ENCODE measurements at places on chromosomes 16 and 17.
A peak's percentile ranks its signal among the peaks of the same experiment; 100 is the strongest.

GRCh38 chr17:82097184-82097918 lies 685 bp downstream of the FASN start:
- no peak for DNase-seq

DNA sequence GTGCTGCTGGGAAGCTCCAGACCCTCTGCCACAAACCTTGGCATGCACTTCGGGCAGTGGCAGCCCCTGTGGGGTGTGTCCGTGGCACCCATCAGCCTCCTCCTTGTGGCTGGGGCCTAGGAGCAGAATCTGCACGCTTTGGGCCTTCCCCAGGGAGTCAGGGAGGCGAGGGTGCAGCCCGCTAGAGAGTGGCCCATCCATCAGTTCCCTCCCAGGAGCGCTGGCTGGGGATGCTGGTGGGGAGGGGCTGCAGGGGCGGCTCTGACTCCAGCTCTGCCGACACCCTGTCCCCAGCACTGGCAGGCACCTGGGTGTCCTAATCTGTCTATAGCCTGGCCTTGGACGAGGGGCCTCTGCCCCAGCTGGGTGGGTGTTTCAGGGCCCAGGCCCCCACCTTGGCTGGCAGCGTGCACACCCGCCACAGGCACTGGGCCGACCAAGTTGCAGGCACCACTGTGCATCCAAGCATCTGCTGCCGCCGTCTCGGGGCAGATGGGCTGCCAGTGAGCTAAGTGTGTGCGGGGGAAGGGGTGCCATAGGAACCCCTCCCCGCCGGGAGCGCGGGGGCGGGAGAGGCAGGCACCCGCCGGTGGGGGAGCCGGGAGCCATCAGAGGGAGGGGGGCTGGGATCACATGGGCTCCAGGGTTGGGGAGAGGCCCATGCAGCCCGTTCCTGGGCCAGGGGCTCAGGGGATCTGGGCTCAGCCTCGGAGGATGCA lies 30.2 kb downstream of the ENDOV start:
- peak; percentile 71 for DNase-seq

DNA sequence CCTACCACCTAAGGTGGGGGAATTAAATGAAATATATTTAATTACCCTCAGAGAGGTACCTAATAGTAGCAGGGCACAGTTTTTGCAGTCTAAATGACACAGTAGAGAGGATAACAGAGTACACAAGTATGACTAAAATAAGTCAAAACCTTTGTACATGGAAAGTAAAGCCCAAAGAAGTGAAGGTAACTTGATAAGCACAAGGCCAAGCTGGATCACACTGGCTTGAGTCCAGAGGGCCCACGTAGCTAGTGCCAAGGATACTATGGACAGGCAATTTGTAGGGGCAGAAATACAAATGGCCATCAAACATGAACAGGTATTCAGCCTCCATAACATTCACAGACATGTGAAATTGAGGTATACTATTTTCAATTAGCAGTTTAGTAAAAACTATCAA lies 7.6 kb downstream of the MYO18A start:
- no peak for DNase-seq

DNA sequence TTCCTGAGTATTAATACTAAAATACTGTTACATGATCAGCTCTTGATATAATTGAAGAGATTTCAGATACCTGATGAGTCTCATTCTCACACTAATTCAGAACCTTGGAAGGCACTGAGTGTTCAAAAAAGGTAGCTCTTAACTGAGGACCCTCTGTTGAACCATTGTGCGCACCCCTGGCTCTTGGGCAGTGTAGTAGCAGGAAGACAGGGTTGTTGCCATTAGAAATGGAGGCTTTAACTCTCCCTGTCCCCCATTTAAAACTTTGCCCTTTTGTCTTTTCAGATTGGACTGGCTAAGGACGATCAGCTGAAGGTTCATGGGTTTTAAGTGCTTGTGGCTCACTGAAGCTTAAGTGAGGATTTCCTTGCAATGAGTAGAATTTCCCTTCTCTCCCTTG lies 1.8 kb downstream of the EIF1 start:
- no peak for DNase-seq

DNA sequence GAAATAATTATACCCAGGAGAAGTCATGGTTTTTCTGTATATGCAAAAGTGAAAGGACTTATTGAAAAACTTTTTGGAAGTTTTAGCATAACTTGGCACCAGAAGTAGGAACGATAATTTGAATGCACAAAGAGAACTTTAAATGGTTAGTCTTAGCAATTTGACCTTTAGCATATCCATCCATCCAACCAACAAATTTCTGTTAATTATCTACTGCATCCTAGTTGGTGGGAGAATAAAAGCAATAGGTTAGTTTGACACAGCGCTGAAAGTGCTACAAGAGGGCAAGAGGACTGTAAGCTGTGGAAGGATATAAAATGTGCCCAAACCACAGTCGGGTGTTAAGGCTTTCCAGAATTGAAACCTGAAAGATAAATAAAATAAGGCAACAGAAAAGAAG lies 17.6 kb downstream of the SPAG9 start:
- no peak for DNase-seq

DNA sequence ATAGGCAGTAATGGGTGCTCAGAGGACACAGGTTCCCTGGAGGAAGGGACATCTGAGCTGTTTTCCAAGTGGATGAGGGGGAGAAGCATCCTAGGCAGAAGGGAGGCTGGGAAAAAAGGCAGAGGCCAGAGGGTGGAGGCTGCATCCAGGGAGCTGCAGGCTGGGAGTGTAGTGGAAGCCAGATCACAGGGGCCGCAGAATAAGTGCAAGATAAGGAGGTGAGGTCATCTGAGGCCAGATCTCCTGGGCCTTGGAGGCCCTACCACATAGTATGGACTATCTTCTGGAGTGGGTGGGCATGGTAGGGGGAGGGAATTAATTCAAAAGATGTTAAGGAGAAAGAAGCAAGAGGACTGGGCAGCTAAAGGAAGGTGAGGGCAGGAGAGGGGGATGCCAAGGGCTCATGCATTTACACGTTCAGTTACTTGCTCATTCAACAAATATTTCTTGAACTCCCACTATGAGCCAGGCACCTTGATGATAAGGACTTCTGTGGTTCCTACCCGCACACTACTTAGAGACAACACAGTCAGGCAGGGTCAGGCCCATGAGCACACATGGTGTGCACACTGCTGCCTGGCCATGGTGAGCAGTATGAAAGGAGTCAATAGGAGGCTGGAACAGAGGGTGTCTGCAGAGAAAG lies 2.4 kb upstream of the RIPOR1 start:
- DNase-seq: no peak

DNA sequence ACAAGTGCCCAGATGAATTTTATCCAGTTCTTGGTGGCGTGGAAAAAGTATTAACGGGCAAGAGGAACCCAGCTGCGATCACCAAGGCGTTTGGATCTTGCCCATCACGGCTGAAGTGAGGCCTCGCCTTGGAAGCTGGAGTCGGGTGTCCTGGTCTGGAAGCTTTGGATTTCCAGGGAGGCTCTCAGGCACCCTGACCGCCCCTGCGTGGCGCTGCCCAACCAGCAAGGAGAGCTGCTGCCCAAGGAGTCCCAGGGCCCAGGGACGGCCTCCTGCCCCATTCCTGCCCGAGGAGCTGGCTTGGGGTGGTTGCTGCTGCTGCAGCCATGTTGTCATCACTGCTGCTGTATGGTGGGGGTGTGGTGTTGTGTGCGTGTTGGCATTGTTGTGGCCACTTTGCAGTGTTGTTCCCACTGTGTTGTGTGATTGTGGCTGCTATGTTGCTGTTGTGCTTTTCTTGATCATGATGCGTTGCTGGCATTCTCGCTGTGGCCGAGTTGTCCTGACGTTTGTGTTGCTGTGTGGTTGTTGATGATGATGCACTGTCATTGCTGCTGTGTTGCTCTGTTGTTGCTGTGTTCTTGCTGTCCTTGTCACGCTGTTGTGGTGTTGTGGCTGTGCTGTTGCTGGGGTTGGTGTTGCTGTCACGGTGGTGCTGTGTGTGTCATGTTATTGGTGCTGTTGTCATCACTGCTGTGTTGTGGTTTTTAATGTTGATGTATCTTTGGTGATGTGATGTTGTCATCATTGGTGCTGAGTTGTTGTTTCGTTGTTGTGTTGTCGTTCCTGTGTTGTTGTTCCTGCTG lies 318.8 kb downstream of the C16orf95 start:
- DNase-seq: no peak

DNA sequence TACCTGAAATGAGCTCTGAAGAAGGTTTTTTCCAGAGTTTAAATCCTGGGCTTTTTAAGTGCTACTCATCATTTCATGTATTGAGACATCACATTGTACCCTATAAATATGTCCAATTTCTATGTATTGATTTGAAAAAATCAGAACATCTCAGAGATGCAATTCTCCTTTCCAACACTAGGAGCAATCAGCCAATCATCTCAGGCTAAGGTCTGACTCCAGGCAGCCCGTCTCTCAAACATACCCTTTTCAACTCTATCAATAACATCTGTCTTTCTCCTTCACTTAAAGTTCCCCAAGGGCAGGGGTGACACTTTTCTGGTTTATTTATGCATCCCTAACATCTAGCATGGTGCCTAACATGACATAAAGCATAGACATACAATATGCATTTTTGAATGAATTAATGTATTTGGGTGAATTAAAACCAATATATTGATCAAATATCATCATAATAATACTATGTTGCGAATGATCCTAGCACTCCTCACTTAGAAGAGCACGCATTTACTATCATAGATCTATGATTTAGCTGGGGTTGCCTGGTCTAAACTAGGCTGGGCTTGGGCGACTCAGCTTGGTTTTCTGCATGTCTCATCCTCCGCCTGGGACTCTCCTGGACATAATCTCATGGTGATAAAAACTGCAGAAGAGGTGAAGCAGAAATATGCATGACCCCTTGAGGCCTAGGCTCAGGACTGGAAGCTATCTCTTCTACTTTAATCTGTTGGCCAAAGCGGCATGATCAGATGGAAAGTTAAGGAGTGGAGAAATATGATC lies 5.2 kb upstream of the CDH11 start:
- DNase-seq: no peak

GRCh38 chr16:65312795-65313194 lies 190.9 kb upstream of the CDH11 start:
- DNase-seq: no peak

DNA sequence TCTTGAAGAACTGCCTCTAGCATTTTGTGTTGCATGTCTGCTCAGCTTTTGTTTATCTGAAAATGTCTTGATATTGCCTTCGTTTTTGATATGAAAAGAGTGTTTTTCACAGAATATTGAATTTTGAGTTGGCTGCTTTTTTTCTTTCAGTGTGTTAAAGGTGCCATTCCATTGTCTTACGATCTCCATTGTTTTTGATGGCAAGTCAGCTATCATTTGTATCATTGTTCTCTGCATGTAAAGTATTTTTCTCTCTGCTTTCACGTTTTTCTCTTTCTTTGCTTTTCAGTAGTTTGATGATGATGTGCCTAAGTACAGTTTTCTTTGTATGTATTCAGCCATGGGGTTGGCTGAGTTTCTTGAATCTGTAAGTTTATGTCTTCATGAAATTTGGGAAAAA lies 57.0 kb downstream of the AIPL1 start:
- DNase-seq: no peak

- DNase-seq: no peak
Observed at GRCh38 chr17:18937981-18938691, 13.8 kb upstream of the SLC5A10 start.

- no peak for DNase-seq
Observed at GRCh38 chr17:70934835-70935234, 765.5 kb downstream of the KCNJ2 start.
